ENCODE measurements at places on chromosomes 13 and 19.

DNA sequence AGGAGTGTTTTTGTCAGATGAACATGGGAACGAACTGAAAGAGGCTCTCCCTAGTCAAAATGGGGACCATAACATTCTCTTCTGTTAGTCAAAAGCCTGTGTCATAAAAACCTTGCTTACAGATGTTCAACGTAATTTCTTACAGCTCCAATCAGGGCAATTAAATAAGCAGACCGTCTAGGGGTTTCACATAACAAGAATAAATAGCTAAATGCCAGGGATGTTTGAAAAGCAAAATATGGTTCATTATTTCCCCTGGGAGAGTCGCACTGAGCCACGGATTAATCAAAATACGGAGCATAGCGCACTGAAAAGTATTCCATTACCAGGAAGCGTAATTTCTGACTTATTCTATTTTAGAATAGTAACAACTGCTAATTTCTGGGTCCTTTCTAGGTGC lies 63.7 kb upstream of the MRI1 start:
- no peak for DNase-seq

DNA sequence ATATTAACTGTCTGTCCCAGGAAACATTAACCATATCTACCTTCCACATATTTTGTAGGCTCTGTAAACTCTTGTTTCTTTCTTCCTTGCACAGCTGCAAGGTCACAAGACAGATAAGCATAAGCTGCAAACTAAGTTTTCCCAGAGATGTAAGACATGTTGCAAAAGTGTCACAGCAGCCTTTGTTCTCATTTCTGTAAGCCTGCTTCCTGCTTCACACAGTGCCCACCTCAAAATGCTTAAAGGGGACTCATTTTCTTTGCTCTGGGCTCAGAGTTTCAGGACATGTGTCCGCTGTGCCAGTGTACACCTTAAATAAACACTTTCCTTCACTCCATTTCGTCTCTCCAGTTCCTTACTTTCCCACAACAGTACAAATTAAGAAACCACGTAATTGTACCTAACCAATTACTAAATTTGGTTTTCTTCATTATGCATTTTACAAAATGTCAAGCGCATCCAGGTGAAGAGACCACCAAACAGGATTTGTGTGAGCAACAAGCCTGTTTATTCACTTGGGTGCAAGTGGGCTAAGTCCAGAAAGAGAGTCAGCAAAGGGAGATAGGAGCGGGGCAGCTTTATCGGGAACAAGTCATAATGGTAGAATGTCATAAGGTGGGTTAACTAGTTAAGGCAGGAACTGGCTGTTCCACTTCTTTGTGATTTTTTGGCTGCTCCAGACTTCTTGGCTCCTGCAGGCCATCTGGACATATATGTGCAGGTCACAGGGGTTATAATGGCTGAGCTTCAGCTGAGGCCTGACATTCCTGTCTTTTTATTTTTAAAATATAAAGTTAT lies 12.7 kb upstream of the ZNF431 start:
- no peak for DNase-seq

- no peak for DNase-seq
Measured at GRCh38 chr19:9848762-9849161, 13.6 kb downstream of the PIN1 start.

DNA sequence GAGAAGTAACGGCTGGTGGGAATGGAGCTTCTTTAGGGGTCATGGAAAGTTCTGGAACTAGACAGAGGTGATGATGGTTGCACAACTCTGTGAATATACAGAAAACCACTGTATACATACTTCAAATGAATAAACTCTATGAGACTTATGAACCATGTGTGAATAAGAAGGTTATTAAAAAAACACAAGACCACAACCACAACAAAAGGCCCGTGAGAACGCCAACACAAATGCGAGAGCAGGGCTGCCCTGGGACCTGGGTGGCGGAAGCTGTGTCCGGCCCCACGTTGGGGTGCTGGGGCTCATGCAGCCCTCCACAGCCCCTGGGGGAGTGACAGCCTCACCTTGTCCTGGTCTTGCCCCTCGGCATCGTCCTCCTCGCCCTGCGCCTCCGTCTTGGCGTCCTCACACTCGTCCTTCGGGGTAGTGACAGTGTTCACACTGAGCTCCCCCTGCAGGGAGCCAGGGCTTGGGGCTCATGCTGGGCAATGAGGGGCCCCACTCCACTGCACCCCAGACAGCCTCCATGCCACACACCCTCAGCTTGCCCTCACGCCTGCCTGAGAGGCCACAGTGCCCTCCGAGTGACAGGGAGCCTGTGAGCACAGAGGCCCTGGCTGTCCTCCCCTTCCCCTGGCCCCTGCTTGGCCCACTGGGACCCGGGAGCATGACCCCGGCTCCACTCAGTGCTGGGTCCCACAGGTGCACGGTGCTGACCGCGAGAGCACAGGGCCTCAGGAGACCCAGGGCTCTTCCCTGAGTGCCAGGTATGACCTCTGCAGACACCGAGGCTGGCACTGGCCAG lies 16.0 kb downstream of the IZUMO4 start:
- no peak for DNase-seq

- no peak for DNase-seq
Measured at GRCh38 chr13:57056601-57057180, 84.0 kb upstream of the PRR20A start.

DNA sequence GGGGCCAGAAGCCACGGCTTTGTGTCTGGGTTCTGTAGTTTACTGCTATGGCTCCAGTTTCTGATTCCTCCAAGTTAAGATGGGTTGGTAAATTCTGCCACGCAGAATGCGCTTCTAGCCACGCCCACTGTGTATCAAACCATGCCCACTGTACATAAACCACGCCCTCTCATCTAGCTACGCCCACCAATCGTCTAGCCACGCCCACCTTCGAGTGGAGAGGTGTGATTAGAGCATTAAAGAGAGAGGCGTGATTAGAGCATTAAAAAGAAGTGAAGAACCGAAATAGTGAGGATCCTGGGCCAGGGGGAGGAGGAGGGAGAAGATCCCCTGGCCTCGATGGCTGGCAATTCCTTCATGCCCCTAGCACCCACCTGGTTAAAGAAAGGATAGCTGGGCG lies 43.7 kb upstream of the ADGRE5 start:
- no peak for DNase-seq

DNA sequence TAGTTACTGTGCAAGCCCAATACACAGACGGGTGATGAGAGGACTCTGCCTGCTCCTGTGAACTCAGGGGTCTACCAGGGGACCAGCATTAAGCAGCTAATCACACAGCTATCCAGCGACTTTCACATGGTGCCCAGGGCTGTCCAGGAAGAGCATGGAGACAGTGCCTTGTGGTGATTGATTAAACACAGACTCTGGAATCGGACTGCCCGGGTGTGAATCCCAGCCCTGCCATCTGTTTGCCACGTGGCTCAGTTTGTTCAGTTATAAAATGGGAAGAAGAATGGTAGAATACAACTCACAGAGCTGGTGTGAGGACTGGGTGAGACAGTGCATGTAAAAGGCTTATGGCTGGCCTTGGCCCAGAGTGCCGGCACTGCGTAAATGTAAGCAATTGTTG lies 42.1 kb upstream of the NPAS1 start:
- no peak for DNase-seq

GRCh38 chr13:107421951-107422350 lies 793.4 kb downstream of the LIG4 start:
- no peak for DNase-seq

- DNase-seq: no peak
Measured at GRCh38 chr13:47726394-47726793, 274.7 kb downstream of the SUCLA2 start.

DNA sequence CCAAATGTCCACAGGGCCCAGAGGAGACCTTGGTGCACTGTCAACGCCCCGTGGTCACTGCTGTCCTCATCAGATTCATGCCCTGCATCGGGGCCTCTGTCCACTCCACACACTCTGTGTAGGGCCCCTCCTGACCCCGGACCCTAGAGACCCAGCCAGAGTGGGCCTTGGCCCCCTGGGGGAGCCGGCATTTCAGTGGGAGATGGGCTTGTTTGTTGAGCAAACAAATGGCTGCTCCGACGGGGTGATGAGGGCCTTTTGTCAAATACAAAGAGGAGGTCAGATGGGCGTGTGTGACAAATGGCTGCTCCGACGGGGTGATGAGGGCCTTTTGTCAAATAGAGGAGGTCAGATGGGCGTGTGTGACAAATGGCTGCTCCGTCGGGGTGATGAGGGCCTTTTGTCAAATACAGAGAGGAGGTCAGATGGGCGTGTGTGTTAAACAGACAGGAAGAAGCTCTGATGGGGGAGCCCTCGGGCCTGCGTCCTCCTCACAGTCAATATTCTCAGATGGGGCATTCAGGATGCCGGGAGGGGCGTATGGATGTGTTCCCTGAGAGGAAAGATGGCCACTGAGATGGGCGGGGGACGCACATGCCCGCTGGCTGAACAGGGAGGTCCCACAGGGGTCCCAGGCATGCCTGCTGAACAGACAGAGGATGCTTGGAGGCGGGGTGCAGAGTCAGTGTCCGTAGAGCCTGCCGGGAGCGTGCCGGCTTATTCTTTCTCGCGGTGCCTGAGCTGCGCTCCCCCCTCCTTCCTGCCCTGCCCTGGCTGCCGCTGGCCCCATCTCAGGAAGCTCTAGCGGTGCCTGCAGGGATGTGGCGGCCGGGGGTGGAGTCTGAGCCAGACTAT lies 36.3 kb downstream of the SMIM24 start:
- no peak for DNase-seq

- no peak for DNase-seq
Measured at GRCh38 chr13:19685034-19685433, 51.6 kb downstream of the MPHOSPH8 start.

GRCh38 chr19:6333439-6333838 lies at the start of gene ACER1:
TSS of gene ACER1 (minus strand) at chr19:6333612. CDS start at chr19:6333551, 61 bp downstream.
- no peak for DNase-seq

DNA sequence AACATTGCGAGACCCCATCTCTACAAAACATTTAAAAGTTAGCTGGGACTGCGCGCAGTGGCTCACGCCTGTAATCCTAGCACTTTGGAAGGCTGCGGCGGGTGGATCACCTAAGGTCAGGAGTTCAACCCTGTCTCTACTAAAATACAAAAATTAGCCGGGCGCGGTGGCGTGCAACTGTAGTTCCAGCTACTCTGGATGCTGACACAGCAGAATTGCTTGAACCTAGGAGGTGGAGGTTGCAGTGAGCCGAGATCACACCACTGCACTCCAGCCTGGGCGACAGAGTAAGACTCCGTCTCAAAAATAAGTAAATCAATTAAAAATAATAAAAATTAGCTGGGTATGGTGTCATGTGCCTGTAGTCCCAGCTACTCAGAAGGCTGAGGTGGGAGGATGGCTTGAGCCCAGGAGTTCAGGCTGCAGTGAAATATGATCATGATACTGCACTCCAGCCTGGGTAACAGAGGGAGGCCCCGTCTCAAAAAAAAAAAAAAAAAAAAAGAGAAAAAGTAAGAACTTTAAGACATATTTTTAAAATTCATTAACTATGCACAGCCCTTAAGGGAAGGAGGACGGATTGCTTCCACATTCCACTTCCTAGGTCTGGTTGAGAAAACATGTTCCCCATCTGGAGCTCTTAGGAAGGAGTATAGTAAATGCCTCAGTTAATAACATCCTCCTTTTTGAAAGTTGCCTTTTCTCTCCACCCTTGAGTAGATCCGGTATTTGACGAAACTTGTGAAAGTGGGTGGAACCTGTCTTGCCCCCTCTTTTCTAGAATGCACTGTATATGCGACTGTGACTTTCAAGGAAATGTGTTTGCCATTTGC lies 26.1 kb downstream of the EXOC3L2 start:
- DNase-seq: no peak

GRCh38 chr19:23381114-23381513 lies 14.2 kb downstream of the ZNF91 start:
- no peak for DNase-seq

- DNase-seq: no peak
Measured at GRCh38 chr13:30165071-30165470, 142.3 kb downstream of the KATNAL1 start.

All from DMS79 treated with DMSO at 0.1 percent for 48 hours (cell line).